Stimulated activated CD8-positive, alpha-beta memory T cell treated with anti-CD3 and anti-CD28 coated beads, Interleukin-2, amount 100 ng/mL, for 48 hours (primary cell): ENCODE measurements at places on chromosomes 4 and X.

DNA sequence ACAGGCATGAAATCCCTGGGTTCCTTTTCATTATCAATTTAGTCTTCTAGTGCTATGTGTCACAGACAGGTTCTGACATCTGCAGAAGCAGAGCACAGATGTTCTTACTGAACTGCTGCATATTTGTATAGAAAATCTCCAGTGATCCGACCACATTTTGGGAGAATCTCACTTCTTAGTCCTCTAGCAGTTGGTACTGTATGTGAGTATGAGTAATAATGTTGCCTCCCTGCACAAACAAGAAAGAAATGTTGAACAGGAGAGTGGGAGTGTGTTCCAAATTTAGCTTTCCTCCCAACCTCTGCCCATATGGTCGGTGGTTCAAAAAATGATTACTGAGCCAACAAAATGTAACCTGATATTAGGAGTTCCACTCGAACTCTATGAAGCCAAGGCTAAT lies 165.3 kb upstream of the GPC4 start:
- DNase-seq: no peak

DNA sequence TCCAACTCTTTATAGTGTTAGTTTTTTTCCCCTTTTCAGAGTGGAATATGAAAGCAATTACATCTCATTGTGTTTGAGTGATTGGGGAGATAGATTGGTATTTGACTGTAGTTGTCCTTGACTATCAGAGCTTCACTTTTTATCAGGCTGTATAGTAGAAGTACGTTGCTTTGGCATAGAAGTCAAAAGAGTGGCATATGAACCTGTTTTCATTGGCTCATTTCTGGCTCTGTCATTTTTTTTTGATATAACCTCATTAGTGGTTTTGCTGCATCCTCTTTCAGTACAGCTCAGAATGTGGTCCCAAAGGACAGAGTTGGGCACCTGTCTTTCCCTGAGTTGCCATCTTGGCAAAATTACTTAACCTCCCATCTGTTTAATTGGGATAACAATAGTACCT lies 1.4 kb downstream of the TMA16 start:
- DNase-seq: no peak

DNA sequence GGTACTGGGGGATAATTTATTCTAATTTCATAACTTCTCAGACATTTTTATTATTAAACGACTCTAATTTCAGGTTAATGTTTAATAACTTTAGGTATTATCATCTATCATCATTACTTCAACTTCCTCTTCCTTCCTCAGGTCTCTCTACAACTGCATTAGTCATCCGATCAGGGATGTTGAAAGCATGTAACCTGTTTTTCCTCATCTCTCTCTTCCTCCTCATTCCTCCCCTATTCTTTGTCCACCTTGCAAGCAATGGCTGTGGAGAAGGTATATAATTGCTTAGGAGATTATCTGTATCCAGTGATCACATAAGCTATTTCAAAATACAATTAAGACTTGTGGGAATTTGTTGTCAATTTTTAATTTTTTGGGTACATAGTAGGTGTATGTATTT lies 632.6 kb upstream of the DIAPH2 start:
- no peak for DNase-seq

- DNase-seq: no peak
Measured at GRCh38 chrX:40855932-40856515, 120.7 kb upstream of the MED14 start.

DNA sequence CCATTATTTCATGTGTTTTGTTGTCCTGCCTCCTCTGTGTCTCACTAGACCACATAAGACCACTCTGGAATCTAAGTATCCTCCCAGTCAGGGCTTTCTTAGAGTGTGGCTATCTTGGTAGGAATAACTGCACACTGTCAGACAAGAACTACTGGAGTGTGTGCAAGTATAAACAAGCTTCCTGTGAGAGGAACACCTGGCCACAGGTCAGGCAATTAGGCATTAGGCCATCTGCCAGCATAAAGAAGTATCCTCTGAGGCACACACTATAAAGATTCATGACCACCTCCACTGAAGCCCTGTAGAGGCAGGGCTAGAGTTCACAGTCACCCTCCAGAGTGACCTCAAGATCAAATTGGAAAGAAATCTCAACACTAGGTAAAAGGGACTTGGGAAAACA lies 507.0 kb upstream of the PABPC4L start:
- DNase-seq: no peak

DNA sequence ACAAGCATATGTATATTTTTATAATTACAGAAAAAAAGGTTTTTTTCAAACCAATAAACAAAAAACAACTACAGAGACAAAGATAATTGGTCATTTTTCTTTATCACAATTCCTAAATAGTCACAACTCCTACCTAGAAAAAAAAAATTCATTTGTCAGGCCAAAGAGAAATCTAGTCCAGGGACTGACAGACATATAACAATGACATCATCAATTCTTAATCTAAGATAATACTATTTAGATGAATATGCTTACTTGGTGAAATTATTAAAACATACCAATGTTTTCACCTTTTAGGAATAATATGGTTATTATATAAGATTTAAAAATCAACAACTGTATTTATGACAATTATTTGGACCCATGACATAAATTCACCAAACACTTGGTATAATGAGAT lies 48.4 kb downstream of the CHM start:
- DNase-seq: no peak

DNA sequence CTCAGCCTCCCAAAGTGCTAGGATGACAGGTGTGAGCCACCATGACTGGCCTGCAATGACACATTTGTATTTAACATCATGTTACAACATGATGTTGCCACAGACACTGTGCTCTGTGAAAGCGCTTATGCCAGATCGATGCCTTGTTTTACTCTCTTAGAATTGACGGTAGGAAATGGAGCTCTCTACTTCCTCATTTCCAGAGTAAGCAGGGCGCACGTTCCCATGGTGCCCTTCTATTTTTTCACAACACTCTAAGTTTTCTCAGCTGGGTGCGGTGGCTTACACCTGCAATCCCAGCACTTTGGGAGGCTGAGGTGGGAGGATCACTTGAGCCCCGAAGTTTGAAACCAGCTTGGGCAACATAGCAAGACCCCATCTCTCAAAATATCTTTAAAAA lies 60.7 kb upstream of the DHRSX start:
- DNase-seq: no peak

GRCh38 chrX:140505421-140506337 lies 810 bp upstream of the SOX3 start:
- no peak for DNase-seq

- no peak for DNase-seq
Measured at GRCh38 chr4:118076958-118077766, 42.9 kb downstream of the NDST3 start.

DNA sequence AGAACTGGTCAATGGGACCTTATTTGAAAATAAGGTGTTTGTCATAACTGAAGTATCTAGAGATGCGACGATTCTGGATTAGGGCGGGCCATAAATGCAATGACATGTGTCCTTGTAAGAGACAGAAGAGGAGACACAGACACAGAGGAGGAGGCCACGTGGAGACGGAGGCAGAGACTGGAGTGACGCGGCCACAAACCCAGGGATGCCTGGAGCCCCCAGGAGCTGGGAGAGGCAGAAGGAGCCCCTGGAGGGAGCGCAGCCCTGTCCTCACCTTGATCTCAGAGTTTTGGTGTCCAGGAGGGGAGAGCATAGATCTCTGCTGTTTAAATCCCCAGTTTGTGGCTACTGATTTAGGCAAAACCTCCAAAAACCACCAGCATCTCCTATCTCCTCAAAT lies 5.0 kb downstream of the GTPBP6 start:
- DNase-seq: no peak
